RCC 7860 (cell line): ENCODE measurements at places on chromosomes 13 and 19.

GRCh38 chr19:46528601-46529590 lies 33.2 kb upstream of the PNMA8B start:
- no peak for DNase-seq

- no peak for DNase-seq
These were observed 1.2 kb downstream of the C19orf84 start for GRCh38 chr19:51389143-51389542.

- DNase-seq = peak; percentile 97
These were observed 53.6 kb downstream of the GADD45B start for GRCh38 chr19:2529473-2529918.

- no peak for DNase-seq
These were observed 107.4 kb upstream of the CSNK1A1L start for GRCh38 chr13:37212826-37213225.

- DNase-seq = no peak
These were observed 28.7 kb downstream of the MAU2 start for GRCh38 chr19:19349365-19349764.

GRCh38 chr13:95924389-95924994 lies 128.7 kb downstream of the UGGT2 start:
- peak; percentile 44 for DNase-seq

GRCh38 chr13:46516599-46517338 lies 36.2 kb upstream of the LRCH1 start:
- no peak for DNase-seq

DNA sequence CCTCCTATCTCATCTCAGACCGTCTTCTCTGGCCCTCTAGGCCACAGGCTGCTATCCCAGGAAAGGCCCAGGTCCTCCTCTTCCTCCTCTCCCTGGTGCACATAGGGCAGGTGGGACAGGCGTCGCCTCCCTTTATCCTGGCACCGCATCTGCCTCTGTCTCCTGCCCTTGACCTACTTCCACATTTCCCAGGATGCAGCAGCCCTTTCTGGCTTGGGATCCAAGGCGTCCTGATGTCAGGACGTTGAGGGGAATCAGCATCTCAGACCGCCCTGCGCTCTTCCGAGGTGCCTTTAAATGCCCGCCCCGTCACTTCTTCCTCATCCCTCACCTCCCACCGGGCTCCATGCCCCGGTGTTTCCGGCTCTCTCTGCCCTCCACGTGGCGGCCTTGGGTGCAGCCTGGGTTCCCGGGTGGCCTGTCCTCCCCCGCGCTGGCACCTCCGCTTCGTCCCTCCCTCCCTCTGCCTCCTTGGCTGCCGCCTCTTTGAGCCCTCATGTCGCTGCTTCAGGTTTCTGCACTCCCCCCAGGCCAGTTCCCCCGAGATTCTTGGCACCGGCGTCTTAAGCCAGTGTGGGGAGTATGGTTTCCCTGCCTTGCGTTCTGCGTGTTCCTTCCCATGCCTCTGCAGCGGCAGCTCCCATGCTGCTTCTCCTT lies 66.3 kb downstream of the KDM4B start:
- no peak for DNase-seq

DNA sequence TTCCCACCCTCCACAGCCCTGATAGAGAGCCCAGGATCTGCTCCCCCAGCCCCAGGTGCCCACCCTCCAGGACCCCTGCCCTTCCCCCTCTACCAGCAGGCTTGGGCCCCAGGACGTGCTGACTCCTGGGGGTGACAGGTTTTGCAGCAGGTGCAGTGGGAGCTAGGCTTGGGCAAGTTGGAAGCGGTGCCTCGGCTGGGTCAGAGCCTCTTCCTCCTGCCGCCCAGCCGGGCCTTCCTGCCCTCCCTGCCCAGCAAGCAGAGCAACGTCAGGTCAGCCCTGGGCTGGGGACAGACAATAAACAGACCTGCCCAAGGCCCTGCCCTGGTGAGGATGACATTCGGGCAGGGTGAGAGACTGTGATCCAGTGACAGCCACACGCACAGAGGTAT lies 9.2 kb upstream of the NCCRP1 start:
- DNase-seq = no peak

- DNase-seq = no peak
These were observed 1486.8 kb downstream of the EFNB2 start for GRCh38 chr13:105048677-105049076.

- no peak for DNase-seq
These were observed 1.3 kb upstream of the GJB2 start for GRCh38 chr13:20193907-20194631.

DNA sequence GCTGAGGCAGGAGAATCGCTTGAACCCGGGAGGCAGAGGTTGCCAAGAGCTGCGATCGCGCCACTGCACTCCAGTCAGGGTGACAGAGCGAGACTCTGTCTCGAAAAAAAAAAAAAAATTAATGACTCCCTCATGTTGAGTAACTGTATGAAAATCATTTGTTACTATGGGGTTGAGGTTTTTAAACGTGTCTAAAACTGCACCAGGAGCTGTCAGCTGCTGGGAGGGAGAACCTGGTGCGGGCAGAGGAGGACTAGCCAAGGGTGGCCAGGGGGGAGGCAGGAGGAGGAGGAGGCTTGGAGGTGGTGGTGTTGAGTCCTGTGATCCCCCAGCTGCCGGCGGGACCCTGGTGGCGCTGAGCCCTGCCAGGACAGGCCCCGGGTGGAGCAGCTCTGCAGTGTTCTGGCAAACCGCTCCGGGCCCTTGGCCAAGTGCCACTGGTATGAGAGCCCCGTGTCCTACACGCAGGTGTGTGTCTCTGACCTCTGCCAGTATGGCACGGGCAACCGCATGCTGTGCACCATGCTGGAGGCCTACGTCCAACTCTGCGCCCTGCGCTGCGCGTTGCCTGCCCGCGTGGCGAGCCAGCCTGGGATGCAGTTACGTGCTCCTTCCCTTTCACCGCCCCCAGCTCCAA lies 17.1 kb upstream of the FXYD3 start:
- DNase-seq = no peak

GRCh38 chr13:110944121-110944967 lies 29.5 kb upstream of the ANKRD10 start:
- no peak for DNase-seq

- no peak for DNase-seq
These were observed 22.5 kb downstream of the LGALS16 start for GRCh38 chr19:39677961-39678889.

GRCh38 chr19:47998800-47999199 lies 4.4 kb downstream of the ELSPBP1 start:
- no peak for DNase-seq

DNA sequence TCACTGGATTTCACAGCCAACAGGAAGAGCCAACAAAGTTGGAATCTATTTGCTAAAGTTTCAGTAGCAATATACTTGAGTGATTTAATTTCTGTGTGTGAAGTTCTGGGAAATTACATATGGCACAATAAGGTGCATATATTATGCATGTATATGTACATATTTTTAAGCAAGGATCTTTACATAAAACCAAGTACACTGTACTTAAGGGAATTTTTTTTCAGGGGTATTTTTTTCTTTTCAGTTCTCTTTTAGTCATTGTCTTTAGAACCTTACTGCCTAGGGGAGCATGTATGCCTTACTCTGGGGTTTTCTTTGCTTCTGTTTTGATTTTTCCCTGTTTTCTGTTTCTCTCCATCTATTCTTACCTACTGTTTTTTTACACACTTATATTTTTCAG lies 7.4 kb downstream of the RAP2A start:
- no peak for DNase-seq

DNA sequence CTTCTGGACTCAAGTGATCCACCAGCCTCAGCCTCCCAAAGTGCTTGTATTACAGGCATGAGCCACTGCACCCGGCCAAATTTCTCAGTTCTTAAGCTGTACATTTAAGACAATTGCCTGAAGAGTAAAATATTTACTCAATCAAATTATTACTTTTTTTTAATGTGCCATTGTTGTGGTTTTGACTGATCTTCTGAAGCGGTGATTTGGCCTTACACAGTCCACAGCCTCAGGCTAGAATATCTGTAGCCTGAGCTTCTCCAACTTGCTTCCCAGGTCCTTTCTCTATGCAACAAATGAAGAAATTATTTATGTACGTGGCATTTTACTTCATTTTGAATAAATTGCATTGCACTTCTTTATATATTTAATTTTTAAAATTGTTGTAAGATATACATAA lies 281.3 kb downstream of the KLF5 start:
- no peak for DNase-seq

- DNase-seq = no peak
These were observed 533.8 kb downstream of the OLFM4 start for GRCh38 chr13:53562419-53562818.

GRCh38 chr13:62846302-62846701 lies 1430.7 kb upstream of the PCDH20 start:
- no peak for DNase-seq

DNA sequence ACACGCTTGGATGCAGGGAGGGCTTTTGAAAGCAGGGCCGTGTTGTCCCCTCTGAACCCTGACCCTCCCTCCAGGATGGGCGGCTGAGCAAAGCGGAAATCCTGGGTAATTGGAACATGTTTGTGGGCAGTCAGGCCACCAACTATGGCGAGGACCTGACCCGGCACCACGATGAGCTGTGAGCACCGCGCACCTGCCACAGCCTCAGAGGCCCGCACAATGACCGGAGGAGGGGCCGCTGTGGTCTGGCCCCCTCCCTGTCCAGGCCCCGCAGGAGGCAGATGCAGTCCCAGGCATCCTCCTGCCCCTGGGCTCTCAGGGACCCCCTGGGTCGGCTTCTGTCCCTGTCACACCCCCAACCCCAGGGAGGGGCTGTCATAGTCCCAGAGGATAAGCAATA lies 15.2 kb downstream of the RCN3 start:
- DNase-seq = no peak

- DNase-seq = no peak
These were observed 16.8 kb downstream of the TEX29 start for GRCh38 chr13:111337206-111337605.

DNA sequence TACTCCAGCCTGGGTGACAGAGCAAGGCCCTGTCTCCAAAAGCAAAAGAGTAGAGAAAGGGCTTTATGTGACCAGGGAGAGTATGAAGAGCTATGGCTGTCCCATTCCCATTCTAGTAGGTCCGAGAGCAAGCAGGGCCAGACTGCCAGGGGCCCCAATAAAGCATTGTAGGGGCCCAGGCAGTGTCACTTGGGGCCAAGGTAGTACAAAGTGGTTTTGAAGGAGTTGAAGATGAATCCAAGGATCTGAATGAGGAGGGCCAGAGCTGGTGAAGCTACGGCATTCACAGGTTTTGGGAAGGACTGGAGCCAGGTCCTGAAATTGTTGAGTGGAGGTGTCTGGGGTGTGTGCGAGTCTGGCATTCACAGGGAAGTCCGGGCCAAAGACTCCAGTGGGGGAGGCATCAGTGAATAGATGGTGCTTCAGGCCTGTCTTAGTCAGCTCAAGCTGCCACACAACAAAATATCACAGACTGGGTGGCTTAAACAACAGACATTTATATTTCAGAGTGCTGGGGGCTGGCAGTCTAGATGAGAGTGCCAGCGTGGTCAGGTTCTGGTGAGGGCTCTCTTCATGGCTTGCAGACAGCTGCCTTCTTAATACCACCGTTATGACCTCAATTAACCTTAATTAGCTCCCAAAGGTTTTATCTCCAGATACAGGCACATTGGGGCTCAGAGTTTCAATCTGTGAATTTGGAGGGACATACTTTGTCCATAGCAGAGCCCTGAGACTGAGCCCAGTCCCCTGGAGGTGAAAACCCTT lies 9.9 kb downstream of the NACC1 start:
- DNase-seq = no peak

DNA sequence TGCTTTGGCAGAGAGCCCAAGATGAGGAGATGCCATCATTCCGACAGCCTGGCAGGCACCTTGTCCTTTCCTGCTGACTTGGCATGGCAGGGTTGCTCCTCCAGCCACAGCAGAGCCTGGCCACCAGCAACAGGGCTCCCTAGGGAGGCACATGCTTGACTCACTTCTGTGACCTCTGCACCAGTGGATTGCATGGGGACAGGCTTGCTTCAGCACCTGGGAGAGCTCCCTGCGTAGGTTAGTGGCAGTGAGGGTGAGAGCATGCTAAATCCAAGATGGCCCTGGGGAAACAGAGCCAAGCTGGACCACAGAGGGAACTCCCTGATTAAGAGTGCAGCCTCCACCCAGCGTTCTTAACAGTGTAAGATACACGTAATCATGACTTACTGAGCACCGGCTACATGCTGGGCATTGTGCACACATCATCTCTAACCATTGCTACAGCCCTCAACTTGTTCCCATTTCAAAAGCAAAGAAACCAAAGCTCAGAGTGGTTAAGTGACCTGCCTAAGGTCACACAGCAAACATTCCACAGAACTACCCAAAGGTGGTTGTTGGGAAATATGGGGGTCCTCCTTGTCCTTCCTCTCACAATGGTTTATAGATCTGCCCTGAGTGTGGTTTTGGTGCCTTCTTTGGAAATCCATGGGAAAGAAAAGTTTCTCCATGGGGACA lies 116.6 kb upstream of the UQCRFS1 start:
- no peak for DNase-seq

- no peak for DNase-seq
These were observed 106.6 kb downstream of the LRCH1 start for GRCh38 chr13:46659413-46660065.

DNA sequence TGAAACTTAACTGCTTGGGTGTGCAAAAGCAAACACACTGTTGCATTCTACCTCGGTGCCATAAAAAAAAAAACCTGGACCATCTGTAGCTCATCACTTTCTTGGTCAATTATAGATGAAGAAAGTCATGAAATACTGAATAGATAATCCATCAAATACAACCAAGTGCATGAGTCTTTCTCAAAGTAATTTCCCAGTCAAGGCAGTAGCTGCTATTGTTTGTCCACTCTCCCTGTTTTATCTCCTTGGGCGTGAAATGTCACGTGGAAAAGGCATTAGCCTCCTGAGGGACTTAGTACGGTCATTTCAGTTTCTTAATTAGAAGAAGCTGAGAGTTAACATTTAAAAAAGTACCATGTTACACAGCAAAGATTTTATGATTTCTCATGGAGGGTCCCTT lies 1697.9 kb downstream of the PCDH9 start:
- DNase-seq = no peak

- no peak for DNase-seq
These were observed 65.3 kb upstream of the ZNF681 start for GRCh38 chr19:23823952-23824389.

DNA sequence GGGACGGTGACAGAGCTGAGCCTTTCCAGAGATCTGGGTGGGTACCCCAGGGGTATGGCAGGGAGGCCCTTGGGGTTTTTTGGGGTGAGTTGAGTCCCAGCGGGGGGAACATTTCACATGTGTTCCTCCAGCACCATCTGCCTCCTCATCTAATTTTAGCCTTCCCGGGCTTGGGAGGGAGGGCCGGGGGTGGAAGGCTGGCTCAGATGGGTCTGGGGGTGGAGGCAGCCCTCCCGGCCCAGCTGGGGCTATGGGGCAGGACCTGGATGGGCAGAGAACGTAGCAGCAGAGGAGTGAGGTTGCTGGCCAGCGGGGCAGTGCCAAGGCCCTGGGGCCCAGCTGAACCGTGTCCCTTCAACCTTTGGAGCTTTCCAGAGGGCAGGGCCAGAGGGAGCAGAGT lies 23.5 kb downstream of the ADGRL1 start:
- no peak for DNase-seq
